ENCODE measurements at places on chromosomes 5 and 9.

DNA sequence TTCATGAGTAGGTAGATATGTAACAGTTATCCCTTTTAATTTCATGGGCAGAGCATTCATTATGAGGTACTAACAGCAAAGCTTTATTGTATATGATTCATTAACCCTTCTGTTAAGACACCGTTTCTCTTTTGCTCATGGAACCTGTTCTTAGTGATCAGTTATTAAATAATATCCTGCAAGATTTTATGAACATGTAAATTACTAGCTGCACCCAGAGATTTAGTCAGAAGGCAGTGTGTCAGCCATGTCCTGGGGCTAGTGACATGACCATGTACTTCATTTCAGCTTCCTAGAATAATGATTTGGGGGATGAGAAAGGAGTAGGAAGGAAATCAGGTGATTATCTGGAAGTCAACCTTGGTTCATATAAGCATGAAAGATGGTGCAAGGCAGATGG is 7.0 kb downstream of the MAST4 start:
- DNase-seq, result no peak

- no peak for DNase-seq
Measured at GRCh38 chr9:37348917-37349316, 73.6 kb upstream of the GRHPR start.

DNA sequence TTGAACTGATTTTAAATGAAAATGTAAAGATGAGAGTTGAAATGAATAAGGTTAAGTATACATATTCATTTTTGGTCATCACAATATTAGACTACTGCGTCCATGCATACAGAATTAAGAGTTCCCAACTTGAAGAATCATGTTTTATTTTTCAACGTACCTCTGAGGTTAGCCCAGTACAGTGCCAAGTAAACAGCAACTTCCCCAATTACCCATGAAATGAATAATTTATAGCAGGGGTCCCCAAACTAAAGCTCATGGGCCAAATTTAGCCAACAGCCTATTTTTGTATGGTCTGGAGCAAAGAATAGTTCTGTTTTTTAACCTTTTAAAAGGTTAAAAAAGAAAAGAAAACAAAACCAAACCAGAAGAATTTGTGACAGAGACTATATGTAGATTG is 167.9 kb downstream of the CDC42SE2 start:
- DNase-seq, result no peak

DNA sequence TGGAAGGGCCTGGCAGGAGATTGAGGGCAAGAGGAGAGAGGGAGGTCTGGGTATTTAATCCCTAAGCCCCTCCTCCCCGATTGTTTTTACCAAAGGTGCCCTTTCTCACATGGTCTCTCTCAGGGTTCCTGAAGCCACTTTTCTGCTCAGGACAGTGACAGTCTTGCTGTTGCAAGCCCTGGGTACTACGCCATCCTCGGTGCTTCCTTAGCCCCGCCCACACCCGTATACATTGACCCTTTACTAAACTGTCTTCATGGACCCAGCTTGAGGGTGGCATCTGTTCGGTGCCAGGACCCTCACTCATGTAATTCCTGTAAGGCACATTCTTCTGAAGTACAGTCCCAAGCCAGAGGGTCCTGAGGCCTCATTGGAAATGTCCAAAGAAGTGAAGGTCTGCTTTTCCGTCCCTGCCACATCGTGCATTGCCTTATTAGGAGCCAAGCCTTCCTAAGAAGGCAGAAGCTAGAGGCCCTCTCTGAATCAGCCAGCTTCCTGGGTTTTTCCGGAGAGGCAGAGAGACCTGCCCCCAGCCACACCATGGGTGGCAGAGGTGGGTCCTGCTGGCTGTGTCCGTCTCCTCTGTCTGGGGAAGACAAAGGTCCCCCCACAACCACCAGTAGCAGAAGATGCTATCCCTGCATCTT is 1.9 kb upstream of the SH3PXD2B start:
- DNase-seq, result no peak

- DNase-seq, result peak; percentile 70
Measured at GRCh38 chr5:160173-160510, 31.2 kb upstream of the LRRC14B start.

DNA sequence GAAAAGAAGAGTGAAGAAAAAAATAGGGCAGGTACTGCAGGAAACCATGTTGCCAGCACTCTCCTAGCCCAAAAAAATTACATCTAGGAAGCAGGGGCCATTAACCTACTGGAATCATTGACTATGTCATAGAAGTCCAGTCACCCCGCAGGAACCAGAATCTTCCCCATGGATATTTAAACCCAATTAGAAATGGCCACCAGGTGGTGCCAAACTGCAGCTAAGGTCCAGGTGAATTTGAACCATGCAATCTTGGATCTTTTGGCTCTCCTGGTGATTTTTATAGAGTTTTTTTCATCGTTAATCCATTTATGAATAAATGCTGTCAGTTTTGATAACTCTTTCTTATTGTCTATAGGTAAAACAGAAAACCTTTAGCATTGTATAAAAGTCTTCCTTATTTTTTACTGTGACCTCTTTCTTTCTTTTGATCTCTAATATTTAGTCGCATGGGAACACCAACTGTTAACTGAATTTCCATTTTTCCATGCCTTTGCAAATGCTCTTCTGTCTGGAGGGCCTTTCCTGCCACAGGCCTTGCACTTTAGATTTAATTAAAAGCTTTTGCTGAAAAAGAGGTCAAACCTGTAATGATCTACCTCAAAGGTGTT is 147.5 kb upstream of the FGF10 start:
- DNase-seq, result peak; percentile 78

GRCh38 chr9:97845763-97846162 is 7.3 kb upstream of the FOXE1 start:
- no peak for DNase-seq

DNA sequence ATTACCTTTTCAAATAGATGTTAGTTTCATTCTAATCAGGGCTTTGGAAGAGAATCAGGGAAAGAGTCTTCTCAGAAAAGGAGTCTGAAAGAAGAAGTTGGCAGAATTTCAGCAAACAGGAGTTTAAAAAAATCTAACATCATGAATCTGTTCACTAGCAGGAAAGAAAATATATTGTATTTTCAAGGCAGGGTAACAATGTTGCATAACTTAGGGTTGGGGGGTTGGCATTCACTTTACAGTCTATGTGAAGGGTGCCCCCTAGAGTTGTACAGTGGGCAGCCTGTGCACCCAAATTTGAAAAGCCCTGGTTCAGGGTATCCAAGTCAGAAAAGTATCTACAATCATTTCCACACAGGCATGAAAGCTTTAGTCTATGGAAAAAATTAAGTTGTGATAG is 348.4 kb upstream of the SLC30A5 start:
- peak; percentile 38 for DNase-seq

DNA sequence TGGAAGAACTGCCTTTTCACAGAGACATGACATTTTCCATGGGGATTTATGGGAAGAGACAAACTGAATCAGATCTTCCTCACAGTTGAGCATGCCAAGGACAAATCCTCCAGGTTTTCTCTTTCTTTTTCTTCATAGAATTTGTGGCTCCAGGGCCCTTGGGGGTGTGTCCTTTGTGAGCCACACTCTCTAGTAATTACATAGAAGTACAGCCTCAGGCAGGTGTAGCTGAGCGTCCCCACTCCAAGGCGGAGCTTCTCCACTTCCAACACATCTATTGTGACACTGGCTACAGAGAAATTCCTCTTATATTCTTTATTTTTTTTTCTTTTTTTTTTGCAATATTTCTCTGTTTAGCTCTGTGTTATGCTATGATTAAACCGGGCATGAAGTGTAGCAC is 420.5 kb upstream of the CD180 start:
- DNase-seq, result no peak

DNA sequence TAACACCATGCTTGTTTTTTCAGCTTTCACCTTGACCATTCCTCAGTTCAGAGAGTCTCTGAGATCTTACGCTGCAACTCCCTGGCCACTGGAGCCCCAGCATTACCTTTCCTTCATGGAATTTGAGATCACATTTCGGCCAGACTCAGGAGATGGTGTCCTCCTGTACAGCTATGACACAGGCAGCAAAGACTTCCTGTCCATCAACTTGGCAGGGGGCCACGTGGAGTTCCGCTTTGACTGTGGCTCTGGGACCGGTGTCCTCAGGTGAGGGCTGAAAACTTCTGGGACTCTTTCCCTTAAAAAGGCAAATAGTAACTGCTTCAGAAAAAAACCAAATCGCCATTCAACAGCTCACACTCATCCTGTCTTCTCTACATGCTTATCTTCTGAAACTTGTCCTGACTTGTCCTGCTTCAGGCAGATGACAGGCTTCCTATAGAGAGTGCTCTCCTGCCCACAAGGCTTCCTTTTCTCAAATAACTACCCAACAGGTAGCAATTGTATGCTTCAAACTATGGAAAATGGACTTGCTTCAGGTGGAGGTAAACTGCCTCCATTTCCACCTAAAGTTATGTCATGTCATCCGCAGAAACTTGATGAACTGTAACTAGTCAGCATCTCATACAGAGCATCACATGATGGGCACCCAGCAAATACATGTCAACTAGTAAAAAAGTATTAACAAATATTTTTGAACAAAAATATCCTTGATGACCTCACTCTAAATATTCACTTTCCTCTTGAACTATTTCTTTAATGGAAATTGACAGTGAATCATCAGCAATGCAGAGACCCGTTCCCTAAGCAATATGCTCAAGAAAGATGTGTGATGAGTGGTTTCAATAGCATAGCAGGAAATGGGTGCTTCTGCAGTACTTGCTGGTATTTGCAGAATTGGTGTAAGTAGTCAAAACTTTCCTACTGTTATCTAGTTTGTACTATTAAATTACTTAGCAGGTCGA is 129.2 kb downstream of the LIFR start:
- peak; percentile 47 for DNase-seq

GRCh38 chr5:50712479-50712878 is 46.0 kb downstream of the PARP8 start:
- no peak for DNase-seq

- no peak for DNase-seq
Measured at GRCh38 chr5:167509076-167509475, 782.4 kb upstream of the WWC1 start.

DNA sequence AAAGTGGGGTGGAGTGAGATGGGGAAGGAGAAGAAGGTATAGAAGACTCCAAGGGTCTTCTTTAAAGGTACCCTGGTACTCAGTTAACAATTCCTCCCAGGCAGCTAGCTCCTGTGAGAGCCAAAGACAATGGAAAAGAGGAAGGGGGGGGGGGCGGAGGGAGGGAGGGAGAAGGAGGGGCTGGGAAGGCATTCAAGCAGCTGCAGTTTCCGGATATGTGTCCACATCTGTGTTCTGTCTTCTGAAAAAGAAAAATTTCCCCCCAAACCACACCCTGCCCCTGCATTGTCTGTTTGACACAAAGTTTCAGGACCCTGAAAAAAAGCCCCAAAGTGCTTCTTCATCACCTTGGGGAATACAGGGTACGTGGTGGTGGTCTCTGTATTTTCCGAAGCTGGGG is 11.1 kb downstream of the SPRY4 start:
- DNase-seq, result no peak

- peak; percentile 96 for DNase-seq
Measured at GRCh38 chr9:120394058-120394669, 185.8 kb downstream of the CDK5RAP2 start.

DNA sequence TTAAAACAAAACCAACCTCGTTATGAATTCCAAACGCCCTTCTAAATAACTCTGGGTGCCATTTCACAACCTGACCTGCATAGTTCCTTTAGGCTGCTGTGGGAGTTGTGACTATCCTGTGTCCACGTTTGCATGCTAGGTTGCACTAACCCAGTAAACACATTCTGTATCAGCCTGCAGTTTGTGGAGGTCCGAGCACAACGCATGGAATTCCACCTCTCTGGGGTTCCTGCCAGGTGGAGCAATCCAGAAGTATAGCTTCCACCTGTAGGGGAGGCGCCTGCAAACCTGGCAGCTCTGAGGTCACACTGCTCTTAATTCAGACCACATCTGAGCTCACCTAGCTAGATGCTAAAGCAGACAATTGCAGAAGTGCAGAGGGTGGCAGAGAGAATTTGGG is 57.2 kb downstream of the MARCHF3 start:
- DNase-seq, result no peak

DNA sequence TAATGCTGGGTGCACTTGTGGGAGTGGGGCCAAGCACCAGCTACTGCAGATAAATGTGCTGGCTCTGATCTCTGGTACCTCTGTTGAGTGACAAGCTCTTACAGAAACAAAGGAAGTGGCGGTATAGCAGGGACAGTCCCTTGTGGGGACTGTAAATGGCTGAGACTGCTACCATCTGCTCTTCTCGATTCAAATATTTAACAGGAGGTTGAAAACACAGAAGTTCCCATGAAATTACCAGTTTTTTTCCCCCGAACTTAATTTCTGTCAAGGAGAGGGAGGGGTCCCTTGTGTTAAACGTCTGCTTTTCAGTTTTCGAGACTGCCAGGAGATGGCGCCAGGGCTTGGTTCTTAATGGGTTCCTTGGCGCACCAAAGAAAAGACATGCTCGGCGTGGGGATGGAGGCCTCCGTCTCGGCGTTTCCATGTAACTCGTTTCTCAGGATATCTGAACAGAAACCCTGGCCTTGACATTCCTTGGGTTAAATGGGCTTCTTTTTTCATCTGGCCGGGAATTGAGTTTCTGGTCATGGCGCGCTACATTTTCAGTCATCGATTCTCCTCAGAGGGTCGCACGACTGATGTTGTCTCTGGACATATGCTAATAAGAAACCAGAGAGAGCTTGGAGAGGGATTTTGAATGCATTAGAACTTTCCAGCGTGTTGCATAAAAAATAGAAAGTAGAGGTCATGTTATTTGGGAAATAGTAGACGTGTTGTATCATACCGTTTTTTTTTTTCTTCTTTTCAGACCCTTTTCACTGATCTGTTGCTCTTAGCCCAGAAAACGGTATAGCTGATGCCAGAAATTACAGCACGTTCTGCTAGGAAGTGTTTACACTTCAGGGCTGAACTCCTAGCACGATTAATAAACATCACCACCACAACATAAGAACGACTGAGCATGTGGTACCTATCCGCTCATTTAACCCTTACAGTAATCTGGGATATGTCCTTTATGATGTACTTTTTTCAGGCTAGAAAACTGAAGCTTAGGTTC is 64.0 kb downstream of the CARTPT start:
- DNase-seq, result peak; percentile 74

DNA sequence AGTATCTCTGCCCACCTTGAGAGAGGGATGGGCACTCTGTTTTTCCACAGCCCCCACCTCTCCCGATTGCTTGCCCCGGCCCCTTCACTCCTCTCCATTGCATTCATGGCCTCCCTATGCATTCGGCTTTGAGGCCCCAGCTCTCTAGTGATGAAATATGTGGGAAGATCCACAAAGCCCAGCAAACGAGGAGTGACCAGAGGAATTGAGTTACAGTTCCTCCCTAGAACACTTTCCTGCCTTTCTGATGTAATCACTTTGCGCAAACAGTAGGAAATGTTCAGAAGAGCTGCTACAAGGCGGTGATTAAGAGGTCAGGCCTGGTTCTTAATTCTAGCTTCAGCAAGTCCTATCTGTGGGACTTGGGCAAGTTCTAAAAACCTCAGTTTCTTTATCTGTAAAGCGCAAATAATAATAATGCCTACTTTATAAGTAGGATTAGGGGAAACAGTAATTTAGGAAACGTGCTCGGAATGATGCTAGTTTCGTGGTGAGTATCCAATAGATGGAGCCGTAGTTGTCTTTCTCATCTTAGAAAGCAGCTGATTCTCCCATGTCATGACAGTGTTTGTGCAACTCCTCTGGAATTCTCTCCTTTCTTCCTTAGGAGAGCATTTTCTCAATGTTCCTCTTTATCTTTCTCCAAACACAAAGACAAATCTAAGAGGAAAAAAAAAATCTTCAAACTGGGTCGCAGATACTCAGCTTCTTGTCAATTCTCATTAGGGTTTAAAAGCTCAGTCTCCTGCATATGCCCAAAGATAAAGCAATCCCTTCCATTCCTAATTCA is 99.5 kb upstream of the MSX2 start:
- no peak for DNase-seq

- no peak for DNase-seq
Measured at GRCh38 chr5:1937590-1937989, 54.9 kb upstream of the IRX4 start.

- no peak for DNase-seq
Measured at GRCh38 chr5:137581776-137582175, 82.7 kb upstream of the SPOCK1 start.
